ENCODE measurements at places on chromosomes 11 and 22. TPM values are rescaled to one million over a fixed set of nuclear protein-coding genes. Genes with fewer than 3 reads are reported as not detected.

GRCh38 chr11:14376920-14377319 lies 17.9 kb upstream of the RRAS2 start:
- H3K4me1 ChIP-seq: no peaks in the 10 kb centered on the region
- no peak overlapping the region for H3K27ac ChIP-seq
- no peaks in the 10 kb centered on the region for H3K36me3 ChIP-seq
- no peak for DNase-seq

GRCh38 chr11:76026281-76026680 lies 180.0 kb downstream of the WNT11 start:
- no peaks in the 10 kb centered on the region for H3K36me3 ChIP-seq
- H3K27ac ChIP-seq: no peak overlapping the region
- H3K4me1 ChIP-seq: no peaks in the 10 kb centered on the region

C11orf91 gene
- total RNA-seq: not detected

TYMP gene
- total RNA-seq: 16.7 TPM

DNA sequence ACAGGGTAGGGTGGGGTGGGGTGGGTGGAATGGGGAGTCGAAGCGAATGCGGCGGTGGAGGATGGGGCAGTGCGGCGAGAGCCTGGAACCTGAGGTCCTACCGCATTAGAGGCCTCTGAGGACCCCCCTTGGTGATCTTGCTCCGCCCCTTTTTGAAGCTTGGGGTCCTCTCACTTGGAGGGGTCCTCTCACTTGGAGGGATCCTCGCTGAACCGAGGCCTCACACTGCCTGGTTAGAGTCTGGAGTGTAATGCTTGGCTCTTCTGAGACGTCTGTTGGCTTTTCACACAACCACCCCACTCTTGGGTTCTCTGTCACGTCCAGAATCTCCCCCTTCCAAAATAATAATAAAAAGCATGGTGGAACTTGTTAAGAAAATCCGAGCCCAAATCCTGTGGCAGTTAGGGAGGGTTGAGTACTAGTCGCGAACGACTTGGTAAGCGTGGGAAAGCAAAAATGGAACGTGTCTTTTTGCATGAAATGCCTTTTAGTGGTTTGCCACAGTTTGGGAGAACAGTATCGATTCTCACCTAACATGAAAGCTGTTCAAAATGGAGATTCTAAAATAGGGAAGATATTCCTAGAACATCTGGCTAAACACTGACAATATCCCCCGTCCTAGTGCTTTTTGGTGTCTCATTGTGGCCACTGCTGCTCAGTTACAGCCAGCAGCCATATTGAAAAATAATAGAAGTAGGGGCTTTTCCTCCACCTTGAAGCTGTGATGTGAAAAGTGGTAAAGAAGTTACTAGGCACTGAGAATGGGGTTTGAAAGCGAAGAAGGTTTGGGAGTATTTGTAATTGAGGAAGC lies 822 bp downstream of the RBX1 start:
- DNase-seq: no peak
- no peaks in the 10 kb centered on the region for H3K27me3 ChIP-seq
- peak overlapping the region; percentile 94 for H3K4me3 ChIP-seq
- no peaks in the 10 kb centered on the region for H3K4me1 ChIP-seq
- H3K36me3 ChIP-seq: no peaks in the 10 kb centered on the region

DNA sequence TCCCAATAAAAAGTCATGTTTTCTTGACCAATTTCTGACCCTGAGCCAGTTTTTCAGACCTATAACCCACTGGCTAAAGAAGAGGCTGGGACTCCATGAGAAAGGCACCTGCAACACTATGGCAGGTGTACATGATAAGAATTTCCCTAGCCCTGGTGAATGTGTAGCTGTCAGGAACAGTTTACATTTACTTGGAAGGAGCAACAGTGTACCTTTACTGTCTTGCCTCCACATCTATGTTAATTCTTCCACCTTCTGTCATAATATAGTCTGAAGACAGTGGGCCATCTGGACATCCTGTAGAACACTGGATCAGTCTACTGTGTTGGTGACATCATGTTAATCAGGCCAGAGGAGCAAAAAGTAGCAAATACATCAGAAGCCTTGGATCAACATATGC lies 72.1 kb upstream of the CD82 start:
- peaks cover 3% of the 10 kb centered on the region for H3K4me1 ChIP-seq
- H3K27ac ChIP-seq: no peak overlapping the region
- no peaks in the 10 kb centered on the region for H3K36me3 ChIP-seq
- no peak for DNase-seq
- no peaks in the 10 kb centered on the region for H3K27me3 ChIP-seq

- H3K4me1 ChIP-seq: no peaks in the 10 kb centered on the region
- no peak overlapping the region for H3K4me3 ChIP-seq
- DNase-seq: no peak
These were observed 1.5 kb downstream of the OR5A1 start for GRCh38 chr11:59437770-59438169.

FAM111B gene
- 18.5 TPM for total RNA-seq

TMPRSS6 gene
- total RNA-seq: not detected

DNA sequence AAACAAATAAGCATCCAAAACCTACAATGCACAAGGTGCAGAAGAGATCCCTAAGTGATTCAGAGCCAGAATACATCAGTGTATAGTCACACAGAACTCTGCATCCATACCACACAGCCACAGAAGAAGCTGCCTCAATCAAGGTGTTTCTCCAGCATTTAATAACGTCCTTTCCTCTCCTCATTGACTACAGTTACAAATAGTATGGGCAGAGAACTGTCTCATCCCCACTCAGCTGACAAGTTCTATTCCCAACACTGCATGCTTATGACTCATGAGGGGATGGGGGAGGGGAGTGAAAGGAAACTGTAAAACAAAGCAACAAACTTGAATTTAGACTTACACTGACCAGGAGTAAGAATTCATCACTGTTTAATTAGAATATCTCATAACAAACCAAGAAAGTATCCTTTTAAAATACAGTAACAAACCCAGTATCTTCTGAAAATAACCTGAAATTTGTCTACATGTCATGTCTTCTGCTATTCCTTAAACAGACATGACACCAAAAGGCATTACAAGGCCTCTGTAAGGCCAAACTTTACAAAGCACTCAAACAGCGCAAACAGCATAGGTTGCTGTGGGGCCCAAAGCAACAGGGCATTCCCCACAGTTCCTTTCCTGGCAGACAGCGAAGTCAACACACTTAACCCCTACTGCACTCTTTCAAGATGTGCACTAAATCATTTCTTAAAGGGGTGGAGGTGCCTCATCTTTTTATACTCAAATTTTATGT lies 29.3 kb downstream of the CELF1 start:
- peaks cover 12% of the 10 kb centered on the region for H3K4me1 ChIP-seq
- H3K27me3 ChIP-seq: no peaks in the 10 kb centered on the region
- peak overlapping the region; percentile 2 for H3K4me3 ChIP-seq

- H3K4me1 ChIP-seq: no peaks in the 10 kb centered on the region
- no peak overlapping the region for H3K4me3 ChIP-seq
- H3K36me3 ChIP-seq: no peaks in the 10 kb centered on the region
- DNase-seq: no peak
- H3K27ac ChIP-seq: no peak overlapping the region
These were observed 145.3 kb downstream of the CTTN start for GRCh38 chr11:70543611-70544010.

ISX gene
- not detected for total RNA-seq

DNA sequence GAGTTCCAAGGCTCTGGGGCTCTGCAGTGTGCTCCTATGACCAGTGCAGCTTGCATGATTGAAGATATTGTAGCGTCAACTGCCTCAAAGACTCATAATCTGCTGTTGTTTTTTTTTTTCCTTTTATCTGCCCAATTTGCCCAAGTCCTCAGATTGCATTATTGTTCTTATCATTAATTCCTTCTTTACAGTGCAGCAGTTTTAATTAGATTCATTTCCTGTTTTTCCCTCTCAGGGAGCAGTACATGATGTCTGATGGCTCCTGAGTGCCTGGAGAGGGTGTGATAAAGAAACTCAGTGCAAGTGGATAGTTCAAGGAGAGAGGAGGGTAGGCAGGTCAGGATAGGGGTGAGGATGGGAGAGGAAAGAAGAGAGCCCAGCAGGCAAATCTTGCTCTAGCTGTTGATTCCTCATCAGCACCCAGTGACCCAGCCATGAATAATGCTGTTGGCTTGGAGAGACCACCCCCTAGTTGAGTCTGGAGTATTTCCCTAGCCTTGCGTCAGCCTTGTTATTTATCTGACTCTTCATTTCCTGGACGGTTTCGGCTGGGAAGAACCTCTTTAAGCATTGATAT lies 219.6 kb upstream of the SESN3 start:
- H3K27me3 ChIP-seq: no peaks in the 10 kb centered on the region
- no peak overlapping the region for H3K27ac ChIP-seq
- H3K36me3 ChIP-seq: no peaks in the 10 kb centered on the region
- no peak for DNase-seq

GRCh38 chr22:27306771-27307170 lies 494.8 kb downstream of the MN1 start:
- H3K27me3 ChIP-seq: no peaks in the 10 kb centered on the region
- no peaks in the 10 kb centered on the region for H3K4me1 ChIP-seq
- no peaks in the 10 kb centered on the region for H3K36me3 ChIP-seq
- no peak overlapping the region for H3K27ac ChIP-seq
- H3K4me3 ChIP-seq: no peak overlapping the region

- peak; percentile 10 for DNase-seq
- no peak overlapping the region for H3K4me3 ChIP-seq
- no peaks in the 10 kb centered on the region for H3K36me3 ChIP-seq
- no peaks in the 10 kb centered on the region for H3K27me3 ChIP-seq
- H3K4me1 ChIP-seq: no peaks in the 10 kb centered on the region
- peak overlapping the region; percentile 84 for H3K27ac ChIP-seq
These were observed 40.7 kb downstream of the TSPAN18 start for GRCh38 chr11:44767421-44767820.

DGCR6 gene
- not detected for total RNA-seq

MIEF1 gene
- 18.2 TPM for total RNA-seq

DNA sequence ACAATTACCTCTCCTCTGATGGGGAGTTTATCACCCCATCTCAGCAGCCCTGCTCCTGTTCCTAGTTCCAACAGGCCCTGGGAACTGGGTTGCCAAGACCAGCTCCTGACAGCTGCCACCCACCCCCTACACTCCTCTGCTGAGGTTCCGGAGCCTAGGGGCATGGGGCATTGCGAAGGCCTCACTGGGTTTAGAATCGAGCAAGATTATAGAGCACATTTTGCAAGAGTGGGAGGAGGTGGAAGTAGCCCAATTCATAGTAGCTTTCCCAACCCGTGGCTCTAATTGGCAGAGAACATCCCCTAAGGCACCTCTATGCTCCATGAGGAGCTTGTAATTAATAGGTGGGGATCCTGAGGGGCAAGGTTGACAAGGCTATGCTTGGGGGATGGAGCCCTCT lies 23.0 kb downstream of the MYEOV start:
- H3K36me3 ChIP-seq: no peaks in the 10 kb centered on the region
- H3K4me3 ChIP-seq: no peak overlapping the region
- no peak overlapping the region for H3K27ac ChIP-seq
- no peaks in the 10 kb centered on the region for H3K27me3 ChIP-seq

DNA sequence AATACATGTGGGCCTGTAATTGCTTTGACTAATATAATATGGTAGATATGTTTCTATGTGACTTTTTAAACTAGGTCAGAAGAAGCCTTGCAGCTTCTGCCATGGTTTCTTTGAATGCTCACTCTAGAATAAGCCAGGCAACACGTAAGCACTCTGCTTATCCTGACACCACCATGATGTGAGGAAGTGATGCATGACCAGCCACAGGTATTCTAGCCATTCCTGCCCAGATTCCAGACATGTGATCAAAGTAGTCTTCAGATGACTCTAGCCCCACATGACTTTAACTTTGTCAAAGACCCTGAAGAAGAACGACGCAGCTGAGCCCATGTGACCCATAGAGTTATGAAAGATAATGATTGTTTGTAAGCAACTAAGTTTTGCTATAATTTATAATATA lies 276.1 kb upstream of the NCAM1 start:
- H3K27me3 ChIP-seq: no peaks in the 10 kb centered on the region
- H3K27ac ChIP-seq: no peak overlapping the region
- no peak for DNase-seq
- no peaks in the 10 kb centered on the region for H3K4me1 ChIP-seq

GRCh38 chr11:59756845-59757244 lies 1.7 kb downstream of the STX3 start:
- no peaks in the 10 kb centered on the region for H3K36me3 ChIP-seq
- no peaks in the 10 kb centered on the region for H3K27me3 ChIP-seq
- peak; percentile 54 for DNase-seq
- peak overlapping the region; percentile 97 for H3K27ac ChIP-seq
- H3K4me3 ChIP-seq: no peak overlapping the region

DNA sequence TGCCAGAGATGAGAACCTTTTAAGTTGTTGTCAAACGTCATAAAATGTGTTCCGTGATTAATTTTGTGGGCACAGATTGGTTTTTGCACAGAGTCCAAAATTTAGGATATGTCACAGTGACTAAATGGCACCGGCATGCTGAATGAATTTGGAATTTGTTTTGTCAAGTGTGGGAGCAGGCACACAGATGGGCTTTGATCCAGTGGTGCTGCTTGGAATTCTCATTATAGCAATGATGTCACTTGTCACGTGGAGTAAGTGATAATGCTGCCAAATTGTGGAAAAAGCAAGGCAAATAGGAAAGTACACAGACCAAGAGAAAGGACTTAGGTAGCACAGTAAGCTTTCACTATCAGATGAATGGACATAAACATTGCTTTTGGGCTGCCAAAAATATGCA lies 8.0 kb upstream of the LIN7C start:
- no peaks in the 10 kb centered on the region for H3K36me3 ChIP-seq
- H3K27me3 ChIP-seq: no peaks in the 10 kb centered on the region
- DNase-seq: no peak
- no peak overlapping the region for H3K27ac ChIP-seq
- no peak overlapping the region for H3K4me3 ChIP-seq

GRCh38 chr22:17957204-17957603 lies 67.2 kb downstream of the MICAL3 start:
- no peak overlapping the region for H3K4me3 ChIP-seq
- no peaks in the 10 kb centered on the region for H3K4me1 ChIP-seq
- no peak for DNase-seq
- H3K27ac ChIP-seq: no peak overlapping the region
- no peaks in the 10 kb centered on the region for H3K27me3 ChIP-seq
- no peaks in the 10 kb centered on the region for H3K36me3 ChIP-seq

DNA sequence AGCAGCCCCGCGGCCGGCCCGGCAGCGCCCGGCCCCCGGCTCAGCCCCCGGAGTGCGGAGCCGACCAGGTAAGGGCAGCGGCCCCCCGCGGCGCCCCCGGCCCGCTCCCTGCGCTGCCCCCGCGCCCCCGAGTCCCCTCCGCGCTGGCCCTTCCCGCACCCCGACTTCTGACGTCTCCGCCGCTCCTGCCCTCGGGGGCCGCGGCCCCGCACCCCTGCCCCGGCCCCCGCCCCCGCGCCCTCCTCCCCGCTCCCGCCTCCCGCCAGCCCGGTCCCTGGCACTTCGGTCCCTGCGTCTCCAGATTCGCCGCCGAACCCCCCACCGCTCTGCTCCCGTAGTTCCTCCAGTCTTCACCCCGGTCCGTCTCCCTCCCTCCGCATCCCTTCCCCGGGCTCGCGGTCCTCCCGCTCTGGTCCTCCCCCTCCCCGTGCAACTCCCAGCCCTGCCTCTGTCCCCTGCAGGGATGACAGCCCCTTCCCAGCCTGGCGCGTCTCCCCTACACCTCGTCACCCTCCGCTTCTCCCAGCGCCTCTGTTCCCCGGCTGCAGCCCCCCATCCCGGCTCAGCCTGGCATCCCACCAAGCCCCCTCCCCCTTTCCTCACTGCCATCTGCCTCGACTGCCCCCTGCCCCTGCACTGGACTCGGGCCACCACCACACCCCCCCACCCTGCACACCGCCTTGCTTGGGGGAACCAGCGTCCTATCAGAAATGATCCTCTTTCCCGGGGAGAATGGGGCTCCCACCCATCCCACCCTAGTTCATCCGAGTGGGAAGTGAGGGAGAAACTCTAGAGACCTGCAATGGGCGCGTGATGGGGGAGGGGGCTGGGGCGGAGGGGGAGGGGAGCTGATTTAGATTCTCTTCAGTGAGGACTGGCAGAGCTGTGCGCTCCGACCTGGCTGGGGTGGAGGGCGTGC lies 531 bp downstream of the GRIK4 start:
- H3K27me3 ChIP-seq: no peaks in the 10 kb centered on the region
- no peaks in the 10 kb centered on the region for H3K36me3 ChIP-seq
- peak overlapping the region; percentile 0 for H3K4me3 ChIP-seq
- DNase-seq: no peak
- no peak overlapping the region for H3K27ac ChIP-seq

KDM4E gene
- not detected for total RNA-seq

Measured in uterus (tissue), 4 donors.